Stomach (tissue), 19 donors: ENCODE measurements at places on chromosomes 1 and 21. TPM values are rescaled to one million over a fixed set of nuclear protein-coding genes. Genes with fewer than 3 reads are reported as not detected.

DNA sequence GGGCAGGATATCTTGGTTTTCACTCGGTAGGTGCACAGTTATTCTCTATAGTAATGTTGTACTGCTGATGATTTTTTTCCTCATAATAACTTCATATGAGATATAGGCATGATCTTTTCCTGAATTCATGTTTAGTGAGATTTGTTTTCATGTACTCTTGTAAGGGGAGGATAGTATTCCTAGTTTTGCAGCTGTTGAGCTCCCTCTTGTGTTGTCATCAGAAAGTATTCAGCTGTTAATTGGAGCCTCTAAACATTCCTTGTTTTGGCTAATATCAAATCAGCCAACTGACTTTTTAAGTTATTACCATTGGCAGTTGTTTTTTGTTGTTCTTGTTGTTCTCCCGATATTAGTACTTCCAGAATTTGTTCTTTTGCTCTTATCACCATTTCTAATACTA, 24.4 kb downstream of the OR10R2 start:
- no peak overlapping the region for H3K27ac ChIP-seq
- no peaks in the 10 kb centered on the region for H3K4me1 ChIP-seq
- peak; percentile 9 for DNase-seq
- no peaks in the 10 kb centered on the region for H3K36me3 ChIP-seq
- H3K4me3 ChIP-seq, result no peak overlapping the region
- H3K27me3 ChIP-seq, result peaks cover 5% of the 10 kb centered on the region

DNA sequence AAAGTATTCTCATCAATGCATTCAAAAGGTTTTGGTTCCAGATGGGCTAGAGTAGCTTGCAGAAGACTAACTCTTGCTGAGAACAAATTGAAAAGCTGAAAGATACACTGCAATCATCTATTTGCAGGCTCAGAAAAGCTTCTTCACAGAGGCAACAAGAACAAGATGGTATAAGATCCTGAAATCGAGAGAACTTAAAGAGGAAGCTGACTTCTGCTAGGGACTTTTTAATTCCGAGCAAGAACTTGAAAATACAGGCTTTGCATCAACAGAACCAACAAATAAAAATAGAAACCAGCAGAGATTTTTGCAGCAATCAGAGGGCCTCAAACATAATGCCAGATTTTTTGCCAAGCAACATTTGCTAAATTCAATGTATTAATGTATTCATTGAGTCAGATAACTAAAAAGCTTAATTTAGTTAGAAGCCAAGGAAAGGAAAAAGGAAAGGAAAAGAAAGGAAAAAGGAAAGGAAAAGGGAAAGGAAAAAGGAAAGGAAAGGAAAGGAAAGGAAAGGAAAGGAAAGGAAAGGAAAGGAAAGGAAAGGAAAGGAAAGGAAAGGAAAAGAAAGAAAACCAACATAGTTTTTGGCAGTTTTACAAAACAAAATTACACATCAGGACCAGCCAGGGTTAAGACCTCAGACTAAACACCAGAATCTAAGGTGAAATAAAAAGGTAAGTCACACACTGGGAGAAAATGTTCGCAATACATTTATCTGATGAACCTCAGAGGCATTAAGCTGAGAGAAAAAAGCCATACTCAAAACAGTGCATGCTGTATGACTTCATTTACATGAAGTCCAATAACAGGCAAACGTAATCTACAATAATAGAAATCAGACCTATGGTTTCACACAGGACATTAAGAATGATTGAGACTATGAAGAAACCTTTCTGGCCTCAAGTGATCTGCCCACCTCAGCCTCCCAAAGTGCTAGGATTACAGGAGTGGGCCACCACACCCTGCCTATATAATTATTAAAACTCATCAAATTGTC, 42.6 kb downstream of the FAF1 start:
- no peak overlapping the region for H3K4me3 ChIP-seq
- no peaks in the 10 kb centered on the region for H3K4me1 ChIP-seq
- no peak for DNase-seq
- no peaks in the 10 kb centered on the region for H3K27me3 ChIP-seq

The ARTN gene
- 0.44 TPM for polyA plus RNA-seq

DNA sequence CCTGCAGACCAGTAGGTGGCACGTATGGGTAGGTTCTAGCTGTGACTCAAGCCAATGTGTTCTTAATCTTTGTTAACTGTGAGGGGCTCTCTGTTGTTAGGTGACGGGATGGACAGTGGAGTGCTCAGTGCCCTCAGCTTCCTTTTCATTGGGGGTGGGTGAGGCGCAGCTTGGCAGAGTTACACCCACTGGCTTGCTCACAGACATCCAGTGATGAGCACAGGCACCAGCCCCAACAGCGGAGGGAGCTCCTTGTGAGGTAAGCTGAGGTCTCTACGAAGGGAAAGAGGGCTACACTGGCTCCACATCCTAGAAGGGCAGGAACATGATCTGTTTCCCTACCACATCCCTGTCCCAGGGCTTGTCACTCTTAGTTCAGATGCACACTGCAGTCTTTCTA, 871.3 kb downstream of the LRRIQ3 start:
- DNase-seq, result no peak
- no peak overlapping the region for H3K4me3 ChIP-seq
- no peaks in the 10 kb centered on the region for H3K36me3 ChIP-seq
- H3K27ac ChIP-seq, result no peak overlapping the region
- no peaks in the 10 kb centered on the region for H3K4me1 ChIP-seq

DNA sequence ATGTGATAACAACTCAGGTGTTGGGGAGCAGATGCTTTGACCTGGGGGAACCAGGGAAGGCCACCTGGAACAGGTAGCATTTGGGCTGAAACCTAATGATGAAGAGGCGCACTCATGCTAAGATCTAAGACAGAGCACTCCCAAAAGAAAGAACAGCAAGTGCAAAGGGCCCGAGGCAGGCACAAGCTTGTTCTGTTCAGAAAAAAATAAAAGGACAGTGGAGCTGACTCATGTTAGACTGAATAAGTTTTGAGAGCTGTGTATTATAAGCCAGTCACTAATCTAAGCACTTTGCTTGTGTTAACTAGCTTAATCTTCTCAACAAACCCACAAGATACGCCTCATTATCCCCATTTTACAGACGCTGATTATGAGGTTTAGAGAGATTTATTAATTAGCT, 90.1 kb downstream of the MATN1 start:
- H3K4me3 ChIP-seq, result no peak overlapping the region
- DNase-seq, result no peak
- H3K27me3 ChIP-seq, result peaks cover 43% of the 10 kb centered on the region
- no peak overlapping the region for H3K27ac ChIP-seq
- no peaks in the 10 kb centered on the region for H3K36me3 ChIP-seq
- peaks cover 10% of the 10 kb centered on the region for H3K4me1 ChIP-seq

GRCh38 chr1:200038981-200039848, 11.7 kb downstream of the NR5A2 start:
- H3K27me3 ChIP-seq, result peaks cover 48% of the 10 kb centered on the region
- H3K4me3 ChIP-seq, result peak overlapping the region; percentile 48
- DNase-seq, result peak; percentile 70
- H3K27ac ChIP-seq, result no peak overlapping the region

DNA sequence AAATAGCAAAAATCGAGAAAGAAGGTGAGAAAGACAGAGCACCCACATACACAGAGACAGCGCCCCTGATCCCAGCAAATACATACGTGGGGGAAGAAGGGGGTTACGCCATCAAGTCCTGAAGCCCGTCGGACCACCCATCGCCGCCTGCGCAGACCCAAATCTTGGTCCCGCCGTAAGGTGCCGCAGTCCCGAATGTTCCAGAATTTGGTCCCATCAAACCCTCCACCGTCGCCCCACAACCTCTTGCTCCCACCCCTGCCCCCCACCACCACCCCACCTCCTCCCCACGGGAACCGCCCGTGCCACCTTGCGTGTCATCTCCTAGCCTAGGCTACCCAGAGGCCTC, 71.7 kb downstream of the CD46 start:
- peaks cover 25% of the 10 kb centered on the region for H3K36me3 ChIP-seq
- no peaks in the 10 kb centered on the region for H3K27me3 ChIP-seq
- H3K4me3 ChIP-seq, result peak overlapping the region; percentile 83
- no peak for DNase-seq

GRCh38 chr21:28738882-28739281, 253.8 kb downstream of the LTN1 start:
- H3K36me3 ChIP-seq, result no peaks in the 10 kb centered on the region
- no peaks in the 10 kb centered on the region for H3K4me1 ChIP-seq
- H3K4me3 ChIP-seq, result no peak overlapping the region
- no peak overlapping the region for H3K27ac ChIP-seq
- no peaks in the 10 kb centered on the region for H3K27me3 ChIP-seq

GRCh38 chr21:43866659-43867331, 1.8 kb downstream of the AGPAT3 start:
- DNase-seq, result peak; percentile 78
- H3K36me3 ChIP-seq, result no peaks in the 10 kb centered on the region
- H3K4me3 ChIP-seq, result peak overlapping the region; percentile 94

The CCNL2 gene
- polyA plus RNA-seq, result 166 TPM

- H3K27ac ChIP-seq, result no peak overlapping the region
- H3K4me1 ChIP-seq, result no peaks in the 10 kb centered on the region
- H3K4me3 ChIP-seq, result no peak overlapping the region
- no peaks in the 10 kb centered on the region for H3K36me3 ChIP-seq
Observed at GRCh38 chr1:66217021-66217420, 316.9 kb upstream of the SGIP1 start.

DNA sequence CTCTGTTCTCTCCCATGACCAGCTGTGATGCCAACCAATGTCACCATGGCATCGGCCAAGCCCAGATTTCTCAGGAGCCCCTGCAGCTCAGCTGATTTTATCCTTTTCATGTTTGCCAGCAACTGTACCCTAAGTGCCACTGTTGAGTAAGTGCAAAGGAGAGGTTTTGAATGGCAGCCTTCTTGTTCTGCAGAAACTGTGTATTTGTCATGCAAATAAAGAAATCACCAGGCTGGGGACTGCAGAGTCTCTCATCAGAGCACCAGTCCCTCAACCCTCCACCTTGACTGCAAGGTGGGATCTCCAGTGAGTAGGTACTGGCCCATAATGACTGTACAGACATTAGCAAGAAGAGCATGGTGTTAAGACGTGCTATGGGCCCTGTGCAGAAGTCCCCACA, 26.6 kb downstream of the C8B start:
- H3K36me3 ChIP-seq, result no peaks in the 10 kb centered on the region
- H3K4me1 ChIP-seq, result no peaks in the 10 kb centered on the region
- no peaks in the 10 kb centered on the region for H3K27me3 ChIP-seq
- H3K4me3 ChIP-seq, result no peak overlapping the region

GRCh38 chr1:151287341-151287699, 5.2 kb downstream of the ZNF687 start:
- no peak overlapping the region for H3K4me3 ChIP-seq
- H3K4me1 ChIP-seq, result peaks cover 44% of the 10 kb centered on the region
- no peaks in the 10 kb centered on the region for H3K27me3 ChIP-seq
- no peak overlapping the region for H3K27ac ChIP-seq
- DNase-seq, result no peak

The MRPS21 gene
- polyA plus RNA-seq, result 115 TPM

DNA sequence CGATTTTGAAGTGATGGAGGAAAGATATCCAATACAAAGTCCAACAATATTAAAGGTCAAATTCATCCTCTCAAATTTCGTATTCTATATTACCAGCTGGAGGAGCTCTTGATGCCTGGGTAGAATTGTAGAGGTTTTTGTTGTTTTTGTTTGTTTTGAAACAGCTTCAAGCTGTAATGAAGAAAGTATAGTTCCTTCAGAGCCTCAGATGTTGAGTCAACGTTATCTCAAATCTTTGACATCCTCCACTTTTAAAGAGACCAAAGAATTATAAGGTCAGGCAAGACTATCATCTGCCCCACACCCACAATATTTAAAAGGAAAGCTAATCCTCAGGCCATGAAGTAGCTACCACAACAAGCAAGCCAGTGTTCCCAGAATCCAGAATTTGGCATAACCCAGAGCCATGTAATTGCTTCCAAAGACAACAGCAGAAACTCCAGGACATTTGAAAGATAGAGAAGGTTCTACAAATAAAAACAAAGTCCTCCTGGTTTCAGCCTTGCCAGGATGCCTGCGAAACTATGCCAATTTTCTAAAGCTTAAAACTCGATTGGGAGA, 24.9 kb downstream of the VAV3 start:
- H3K36me3 ChIP-seq, result no peaks in the 10 kb centered on the region
- no peak overlapping the region for H3K27ac ChIP-seq
- H3K4me1 ChIP-seq, result peaks cover 18% of the 10 kb centered on the region
- no peak for DNase-seq
- no peaks in the 10 kb centered on the region for H3K27me3 ChIP-seq

The CHRM3 gene
- polyA plus RNA-seq, result 0.92 TPM

The ADCY10 gene
- polyA plus RNA-seq, result not detected

- H3K4me3 ChIP-seq, result no peak overlapping the region
- no peaks in the 10 kb centered on the region for H3K27me3 ChIP-seq
- no peaks in the 10 kb centered on the region for H3K4me1 ChIP-seq
- H3K27ac ChIP-seq, result no peak overlapping the region
- no peaks in the 10 kb centered on the region for H3K36me3 ChIP-seq
Observed at GRCh38 chr1:83086346-83086745, 912.6 kb downstream of the TTLL7 start.

The TDRD5 gene
- polyA plus RNA-seq, result 0.20 TPM

DNA sequence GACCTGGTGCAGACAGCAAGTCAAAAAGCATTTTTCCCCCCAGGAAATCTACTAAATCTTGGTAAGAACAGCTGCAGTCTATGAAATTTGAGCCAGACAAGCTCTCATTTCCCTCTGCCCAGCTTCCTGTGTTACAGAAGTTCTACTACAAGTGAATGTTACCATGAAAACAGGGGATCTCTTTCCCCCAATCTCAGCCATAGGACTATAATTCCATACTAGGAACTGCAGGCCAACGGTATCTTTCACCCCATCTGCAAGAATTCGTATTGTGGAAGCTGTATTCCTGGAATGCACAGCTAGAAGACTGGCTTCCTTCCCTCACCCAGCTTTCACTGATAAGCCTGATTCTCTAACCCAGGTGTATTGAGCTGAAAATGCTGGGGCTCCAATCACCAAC, 1655.4 kb downstream of the BRINP3 start:
- H3K27ac ChIP-seq, result no peak overlapping the region
- no peak for DNase-seq
- no peak overlapping the region for H3K4me3 ChIP-seq

- H3K27ac ChIP-seq, result no peak overlapping the region
- H3K4me1 ChIP-seq, result peaks cover 10% of the 10 kb centered on the region
- H3K4me3 ChIP-seq, result no peak overlapping the region
- H3K27me3 ChIP-seq, result peaks cover 60% of the 10 kb centered on the region
Observed at GRCh38 chr1:156914440-156914856, 6.0 kb upstream of the LRRC71 start.

The LEPROT gene
- 15.6 TPM for polyA plus RNA-seq

DNA sequence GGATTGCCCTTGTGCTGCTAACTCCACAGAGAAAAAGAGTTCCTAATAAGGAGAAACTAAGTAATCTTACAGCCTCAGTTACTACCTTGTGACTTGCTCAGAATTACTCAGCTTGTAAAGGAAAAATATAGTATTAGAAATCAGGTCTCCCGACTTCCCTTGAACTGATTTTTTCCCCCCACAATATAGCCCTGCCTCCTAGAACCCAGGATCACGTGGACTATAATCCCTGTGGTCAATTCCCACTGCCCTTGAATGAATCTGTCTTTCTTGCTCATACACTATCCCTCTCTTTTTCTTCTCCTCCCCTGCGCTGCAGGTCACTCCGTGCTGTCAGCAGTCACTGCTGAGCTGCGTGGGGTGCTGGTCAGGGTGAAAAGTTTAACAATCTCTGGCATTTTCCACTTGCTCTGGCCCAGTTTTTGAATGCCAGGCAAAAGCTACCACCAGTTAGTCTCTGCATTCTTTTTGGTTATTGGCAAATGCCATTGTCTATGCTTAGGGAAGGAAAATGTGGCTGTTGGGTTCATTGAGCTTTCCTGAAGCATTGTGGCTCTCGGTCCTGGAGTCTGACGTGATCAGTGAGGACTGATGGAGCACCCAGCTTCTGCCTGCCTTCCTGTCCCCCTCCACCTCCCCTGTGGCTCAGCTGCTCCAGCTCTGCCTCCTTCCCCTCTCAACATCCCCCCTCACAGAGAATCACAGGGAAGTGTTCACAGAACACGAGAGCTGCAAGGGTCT, 1.9 kb upstream of the MYOC start:
- no peak overlapping the region for H3K4me3 ChIP-seq
- peak; percentile 36 for DNase-seq
- no peaks in the 10 kb centered on the region for H3K27me3 ChIP-seq
- H3K27ac ChIP-seq, result peak overlapping the region; percentile 33
- peaks cover 42% of the 10 kb centered on the region for H3K4me1 ChIP-seq
